ENCODE measurements at places on chromosomes 11 and 22.

DNA sequence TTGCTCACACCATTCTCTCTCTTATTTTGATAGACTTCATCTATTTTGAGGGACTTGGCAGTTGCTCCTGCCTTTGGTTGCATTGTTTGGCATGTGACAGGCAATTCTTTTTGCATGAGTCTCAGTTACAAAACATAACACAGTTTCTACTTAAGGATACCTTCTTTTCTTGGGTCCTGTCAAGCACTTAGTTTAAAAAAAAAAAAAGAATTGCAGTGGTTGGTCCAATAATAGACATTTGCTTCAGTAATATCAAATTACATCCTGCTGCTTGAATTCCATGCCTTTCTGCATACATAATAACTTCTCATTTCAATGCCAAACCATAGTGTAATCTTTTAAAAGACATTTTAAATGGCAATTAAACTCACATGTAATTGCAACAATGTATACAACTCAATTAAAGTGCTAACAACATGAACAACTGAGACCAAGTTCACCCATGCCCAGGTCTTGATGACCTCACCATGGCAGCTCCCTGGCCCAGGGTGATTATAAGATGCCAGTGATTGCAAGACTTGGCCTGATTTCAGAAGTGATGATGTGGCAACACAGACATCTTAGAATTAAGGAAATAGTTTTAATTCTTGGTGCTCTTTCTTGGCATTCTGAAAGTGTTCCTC lies 32.2 kb upstream of the PLET1 start:
- peak; percentile 55 for DNase-seq

- peak; percentile 48 for DNase-seq
Measured at GRCh38 chr22:22935546-22936157, 48.0 kb downstream of the IGLL5 start.

- DNase-seq = peak; percentile 47
Measured at GRCh38 chr11:48014917-48015316, 34.6 kb downstream of the PTPRJ start.

- DNase-seq = no peak
Measured at GRCh38 chr11:117872975-117873827, 3.3 kb downstream of the FXYD6 start.

DNA sequence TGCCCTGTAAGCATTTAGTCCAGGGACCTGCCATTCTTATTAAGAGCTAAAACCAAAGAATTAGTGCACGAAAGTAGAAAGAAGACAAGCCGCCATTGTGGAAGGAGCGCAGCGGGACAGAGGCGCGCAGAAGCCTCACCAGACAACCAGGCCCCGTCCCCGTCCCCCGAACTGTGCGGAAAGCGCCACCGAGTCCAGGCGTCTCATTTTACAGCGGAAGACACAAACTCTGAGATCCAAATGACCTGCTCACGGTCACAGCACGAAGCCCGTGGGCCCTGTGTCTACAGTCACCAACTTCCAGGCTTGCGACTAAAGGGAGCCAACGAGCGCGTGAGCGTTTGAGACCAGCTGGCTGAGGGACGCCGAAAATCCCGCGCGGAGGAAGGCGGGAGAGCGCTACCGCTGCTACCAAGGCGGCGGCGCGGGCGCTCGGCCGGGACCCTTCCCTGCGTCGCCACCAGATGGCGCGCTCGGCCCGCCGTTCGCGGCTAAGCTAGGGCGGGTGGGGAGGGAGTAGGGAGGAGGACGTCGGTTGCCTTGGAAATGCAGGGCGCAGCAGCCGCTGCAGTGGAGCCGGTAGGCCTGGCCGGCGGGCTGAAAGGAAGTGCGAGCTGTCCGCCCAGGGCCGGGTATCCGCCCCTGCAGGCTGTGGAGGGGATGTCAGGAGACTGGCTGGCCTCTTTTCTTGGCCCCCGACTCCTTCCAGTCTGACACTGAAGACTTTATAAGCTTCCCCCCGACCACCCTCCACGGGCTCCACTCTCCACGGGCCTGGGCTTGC lies 434 bp upstream of the CCDC83 start:
- DNase-seq = peak; percentile 97

- DNase-seq = no peak
Measured at GRCh38 chr11:19307498-19307897, 66.8 kb upstream of the E2F8 start.

DNA sequence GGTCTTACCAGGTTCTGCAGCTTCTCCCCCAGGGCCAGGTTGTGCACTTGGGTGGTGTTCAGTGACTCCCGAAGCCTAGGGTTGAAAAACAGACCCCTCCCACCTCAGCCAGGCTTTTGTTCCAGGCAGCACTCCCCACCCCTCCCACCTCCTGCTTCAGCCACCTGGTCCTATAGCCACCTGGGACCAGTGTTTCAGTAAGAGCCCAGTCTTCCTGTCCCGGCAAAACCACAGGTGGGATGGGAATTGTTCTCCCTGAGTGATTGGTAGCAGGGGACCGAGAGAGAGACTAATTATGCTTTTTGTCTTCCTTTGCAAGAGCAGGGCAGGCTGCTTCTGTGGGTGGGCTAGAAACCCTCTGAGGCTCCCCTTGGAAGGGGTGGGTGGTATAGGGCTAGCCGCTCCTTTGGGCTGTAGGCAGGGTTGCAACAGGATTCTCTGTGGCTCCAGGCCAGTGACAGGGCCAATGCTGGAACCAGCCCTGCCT lies 8.5 kb upstream of the NAALADL1 start:
- no peak for DNase-seq

GRCh38 chr11:92556431-92556830 lies 331.8 kb downstream of the FAT3 start:
- peak; percentile 1 for DNase-seq

DNA sequence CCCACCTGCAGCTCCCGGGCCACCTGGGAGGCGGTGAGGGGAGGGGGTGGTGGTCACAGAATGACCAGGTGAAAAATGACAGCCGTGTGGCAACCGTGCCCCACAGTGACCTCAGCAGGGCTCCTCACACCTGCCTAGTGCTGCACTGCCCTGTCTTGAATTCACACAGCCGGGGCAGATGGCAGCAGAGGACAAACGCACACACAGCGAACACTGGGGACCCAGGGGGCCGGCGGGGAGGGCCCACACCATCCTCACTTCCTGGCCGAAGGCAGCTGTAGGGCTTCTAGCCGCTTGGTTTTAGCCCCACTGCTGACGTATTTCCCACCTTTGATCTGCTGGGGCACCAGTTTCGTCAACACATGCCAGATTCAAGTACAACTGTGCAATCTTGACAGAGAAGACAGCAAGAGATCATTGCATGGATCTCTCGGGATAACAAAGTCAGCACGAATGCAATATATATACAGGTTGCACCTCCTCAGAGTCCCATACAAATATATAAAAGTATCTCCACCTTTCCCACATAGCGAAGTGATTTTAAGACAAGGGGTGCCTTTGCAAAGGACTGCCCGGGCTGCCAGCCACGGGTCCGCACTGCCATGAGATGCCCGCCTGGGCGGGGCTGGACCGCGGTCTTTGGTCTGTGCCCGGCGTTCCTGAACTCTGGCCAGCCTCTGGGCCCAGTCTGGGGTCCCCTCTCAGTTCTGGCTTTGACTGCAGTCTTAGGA lies 26.9 kb downstream of the TRMU start:
- no peak for DNase-seq

- no peak for DNase-seq
Measured at GRCh38 chr11:101759771-101760450, 154.9 kb upstream of the CEP126 start.

GRCh38 chr11:34926101-34926830 lies 9.8 kb downstream of the PDHX start:
- DNase-seq = peak; percentile 62

GRCh38 chr11:133559833-133560471 lies 27.7 kb upstream of the OPCML start:
- no peak for DNase-seq

- peak; percentile 28 for DNase-seq
Measured at GRCh38 chr11:77471558-77472193, 2.2 kb downstream of the PAK1 start.

DNA sequence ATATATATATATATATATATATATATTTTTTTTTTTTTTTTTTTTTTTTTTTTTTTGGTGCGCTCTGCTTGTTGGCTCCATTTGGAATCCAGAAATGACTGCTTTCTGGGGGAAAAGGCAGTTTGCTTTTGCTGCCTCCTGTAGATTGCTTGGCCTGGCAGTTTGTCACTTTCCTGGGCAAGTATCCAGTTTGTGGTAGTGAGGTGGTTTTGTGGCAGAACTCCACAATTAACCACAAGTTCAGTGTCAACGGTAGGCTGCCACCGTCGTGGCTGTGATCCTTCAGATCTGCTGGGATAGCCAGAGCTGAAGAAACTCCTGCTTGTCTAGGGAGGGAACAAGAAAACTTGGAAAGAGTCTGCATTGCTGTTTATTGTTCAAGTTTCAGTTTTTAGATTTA lies 5.0 kb upstream of the PDE3B start:
- DNase-seq = no peak

DNA sequence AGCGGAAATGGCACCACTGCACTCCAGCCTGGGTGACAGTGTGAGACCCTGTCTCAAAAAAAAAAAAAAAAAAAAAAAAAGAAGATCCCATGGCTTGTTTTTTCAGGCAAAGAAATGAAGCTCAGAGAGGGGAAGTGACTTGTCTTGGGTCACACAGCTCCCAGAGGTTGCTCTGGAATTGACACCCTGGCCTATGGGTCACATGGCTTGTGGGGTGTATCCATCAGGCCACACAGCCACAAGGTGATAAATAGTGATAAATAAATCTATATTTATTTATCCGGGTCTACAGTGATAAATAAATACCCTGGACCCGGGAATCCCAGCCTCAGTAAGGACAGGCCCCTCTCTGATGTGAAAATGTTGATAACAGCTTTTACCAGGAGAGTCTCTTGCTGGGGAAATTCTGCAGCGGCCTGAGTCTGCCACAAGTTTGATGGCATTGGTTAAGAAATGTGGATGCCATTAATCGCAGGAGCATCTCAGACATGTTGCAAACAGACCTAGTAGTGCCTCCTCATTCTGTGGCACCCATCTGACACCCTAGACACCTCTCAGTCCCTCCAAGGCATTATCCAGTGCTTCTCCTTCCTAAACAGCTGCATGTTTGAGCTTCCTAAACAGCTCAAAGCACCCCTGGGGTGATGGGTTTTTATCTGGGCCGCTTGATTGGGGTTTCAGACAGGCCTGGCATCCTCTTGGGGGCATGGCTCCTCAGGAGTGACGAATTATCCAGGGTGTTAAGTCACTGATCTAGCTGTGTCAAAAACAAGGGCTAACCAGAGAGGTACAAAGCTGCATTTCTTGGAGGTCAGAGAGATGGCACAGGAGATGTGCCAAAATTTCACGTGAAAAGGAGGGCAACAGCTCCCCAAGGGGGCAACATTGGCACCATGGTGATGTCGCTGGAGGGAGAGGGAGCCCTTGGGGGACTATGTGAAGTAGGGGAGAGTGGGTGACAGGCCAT lies 1.9 kb upstream of the EMID1 start:
- DNase-seq = no peak

GRCh38 chr22:43500792-43501785 lies 89.3 kb downstream of the MPPED1 start:
- no peak for DNase-seq

DNA sequence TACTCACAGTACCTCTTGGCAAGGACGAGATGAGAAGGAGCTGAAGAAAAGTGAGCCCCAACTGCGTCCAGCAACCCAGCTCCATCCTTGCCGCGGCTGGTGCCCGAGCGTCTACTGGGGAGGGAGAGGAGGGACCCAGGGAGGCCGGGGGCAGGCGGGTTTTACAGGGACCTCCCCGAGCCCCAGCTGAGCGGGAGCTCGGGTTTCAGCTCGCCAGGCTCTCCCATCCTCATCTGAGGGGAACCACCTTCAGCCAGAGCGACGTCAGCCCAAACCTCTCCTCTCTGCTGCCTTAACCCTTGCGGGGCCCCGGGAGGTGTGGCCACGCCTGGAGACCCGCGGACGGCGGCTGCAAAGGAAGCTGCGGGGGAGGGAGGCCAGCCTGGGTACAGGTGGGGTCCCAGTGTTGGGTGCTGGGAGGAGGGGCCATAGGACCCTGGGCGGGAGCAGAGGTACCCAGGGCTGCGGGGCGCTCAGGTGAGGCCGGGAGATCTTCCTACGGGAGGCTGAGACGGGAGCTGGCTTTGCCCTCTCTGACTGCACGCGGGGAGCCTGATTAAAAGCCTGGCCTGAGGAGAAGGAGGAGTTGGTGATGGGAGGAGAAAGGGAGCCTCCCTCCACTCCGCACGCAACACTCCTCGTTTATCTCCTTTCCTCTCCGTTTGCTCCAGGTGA lies at the start of gene PAMR1:
PAMR1 (minus strand) TSS at position 116 of the 675 bp plus-strand sequence; CDS start at position 85, 31 bp downstream.
- no peak for DNase-seq

GRCh38 chr11:74318241-74318932 lies 6.9 kb upstream of the P4HA3 start:
- no peak for DNase-seq

DNA sequence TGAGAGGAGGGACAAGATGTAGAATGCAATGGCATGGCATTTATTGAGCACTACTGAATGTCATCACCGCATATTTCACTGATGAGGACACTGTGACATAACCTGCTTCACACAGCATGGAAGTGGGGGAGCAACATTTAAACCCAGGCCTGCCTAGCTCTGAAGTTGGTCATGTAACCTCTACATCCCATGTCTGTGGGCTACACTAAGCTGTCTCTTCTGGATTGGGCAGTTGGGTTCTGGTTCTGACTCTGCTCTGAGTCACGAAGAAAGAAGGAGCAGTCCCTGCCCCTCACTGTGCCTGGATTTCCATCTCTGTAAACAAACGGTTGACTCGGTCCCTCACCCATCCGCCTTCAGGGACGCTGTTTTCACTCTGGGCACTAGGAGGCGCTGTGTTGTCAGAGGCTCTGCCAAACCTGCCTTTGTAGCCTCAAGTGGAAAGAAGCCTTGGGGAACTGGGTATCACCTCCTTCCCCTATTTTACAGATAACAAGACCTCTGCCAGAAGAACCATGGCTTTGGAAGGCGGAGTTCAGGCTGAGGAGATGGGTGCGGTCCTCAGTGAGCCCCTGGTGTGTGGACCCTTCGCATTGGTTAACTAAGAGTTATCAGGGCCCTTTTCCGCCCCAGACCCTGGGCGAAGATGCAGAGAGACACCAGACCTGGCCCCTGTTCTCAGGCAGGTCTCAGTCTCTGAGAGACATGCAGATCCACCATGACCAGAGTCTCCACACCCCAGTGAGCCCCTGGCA lies 12.7 kb upstream of the ARHGEF17 start:
- DNase-seq = peak; percentile 88

DNA sequence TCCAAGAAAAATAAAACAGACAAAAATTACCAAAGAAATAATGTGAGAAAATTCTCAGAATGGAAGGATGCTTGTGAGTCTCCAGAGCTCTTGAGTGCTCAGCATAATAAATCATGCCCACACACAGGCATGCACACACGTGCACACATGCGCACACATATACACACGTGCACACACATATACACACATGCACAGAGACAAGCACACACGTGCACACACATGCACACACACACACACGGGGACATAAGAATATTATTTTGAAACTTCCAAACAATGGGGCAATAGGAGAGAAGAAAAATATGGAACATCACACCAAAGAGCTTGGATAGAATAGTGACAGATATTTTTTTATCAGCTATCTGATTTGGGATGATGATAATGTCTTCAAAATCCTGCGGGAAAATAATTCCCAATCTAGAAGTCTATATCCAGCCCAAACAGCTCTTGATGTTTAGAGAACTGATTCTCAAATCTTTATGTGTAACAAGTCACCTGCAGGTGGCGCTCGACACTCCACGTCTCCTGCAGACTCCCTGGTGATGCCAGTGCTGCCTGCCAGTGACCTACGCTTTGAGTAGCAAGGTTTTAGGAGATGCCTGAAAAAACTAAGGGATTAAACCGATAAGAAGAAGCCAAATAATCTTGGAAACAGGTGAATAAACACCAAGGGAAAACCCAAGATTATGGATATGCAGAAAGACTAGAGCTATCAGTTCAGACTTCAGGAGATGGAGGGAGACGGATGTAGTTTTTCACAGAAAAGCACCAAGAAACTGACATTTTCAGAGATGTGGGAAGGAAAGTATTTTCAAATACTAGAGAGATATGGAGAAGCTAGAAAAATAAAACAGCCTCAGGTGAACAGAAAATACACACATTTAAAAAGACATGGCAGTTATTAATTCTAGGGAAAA lies 743.6 kb downstream of the ETS1 start:
- peak; percentile 72 for DNase-seq
